Activated CD8-positive, alpha-beta T cell treated with anti-CD3 and anti-CD28 coated beads, Interleukin-2, amount 10 ng/mL, durations not matched to agents 7 days and 5 days (primary cell): ENCODE measurements at places on chromosomes 4 and X. TPM values are rescaled to one million over a fixed set of nuclear protein-coding genes. Genes with fewer than 3 reads are reported as not detected.

DNA sequence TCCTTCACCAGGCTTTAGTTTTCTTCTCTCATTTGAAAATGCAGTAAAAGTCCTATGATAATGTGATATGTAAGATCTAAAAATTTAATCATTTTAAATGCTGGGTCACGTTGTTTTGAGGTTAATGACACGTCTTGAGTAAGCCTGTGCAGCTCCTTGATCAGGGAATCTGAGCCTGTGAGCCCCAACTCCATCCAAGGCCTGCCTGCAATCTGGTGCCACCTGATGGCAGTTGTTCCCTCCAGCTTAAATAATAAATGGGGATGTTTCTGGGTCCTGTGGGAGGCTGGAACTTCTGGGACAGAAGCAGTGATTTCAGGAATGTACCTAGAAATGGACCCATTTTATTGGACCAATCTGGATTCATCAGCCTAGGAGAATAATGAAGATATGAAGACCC lies 455.4 kb upstream of the ADGRL3 start:
- DNase-seq, result no peak

- no peak for DNase-seq
These were observed 19.9 kb downstream of the AWAT2 start for GRCh38 chrX:70029863-70030262.

DNA sequence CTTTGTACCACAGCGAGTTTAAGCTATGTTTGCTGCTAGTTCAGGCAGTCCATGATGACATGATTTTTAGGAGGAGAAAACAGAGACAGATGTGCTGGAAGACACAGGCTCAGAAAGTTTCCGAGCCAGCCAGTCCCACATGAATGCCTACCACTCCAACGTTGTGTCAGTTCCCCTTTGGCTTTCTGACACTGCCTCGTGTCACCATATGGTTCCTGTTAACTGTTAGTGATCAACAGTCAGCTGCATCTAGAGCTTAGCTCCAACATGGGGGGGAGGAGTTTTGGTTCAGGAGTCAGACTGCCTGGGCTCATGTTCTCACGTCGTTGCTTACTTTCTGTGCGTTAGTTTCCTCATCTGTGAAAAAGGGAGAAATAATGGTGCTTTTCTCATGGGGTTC lies 343.7 kb downstream of the MID1IP1 start:
- DNase-seq, result no peak

GRCh38 chr4:103774326-103774825 lies 54.6 kb upstream of the TACR3 start:
- DNase-seq, result no peak

DNA sequence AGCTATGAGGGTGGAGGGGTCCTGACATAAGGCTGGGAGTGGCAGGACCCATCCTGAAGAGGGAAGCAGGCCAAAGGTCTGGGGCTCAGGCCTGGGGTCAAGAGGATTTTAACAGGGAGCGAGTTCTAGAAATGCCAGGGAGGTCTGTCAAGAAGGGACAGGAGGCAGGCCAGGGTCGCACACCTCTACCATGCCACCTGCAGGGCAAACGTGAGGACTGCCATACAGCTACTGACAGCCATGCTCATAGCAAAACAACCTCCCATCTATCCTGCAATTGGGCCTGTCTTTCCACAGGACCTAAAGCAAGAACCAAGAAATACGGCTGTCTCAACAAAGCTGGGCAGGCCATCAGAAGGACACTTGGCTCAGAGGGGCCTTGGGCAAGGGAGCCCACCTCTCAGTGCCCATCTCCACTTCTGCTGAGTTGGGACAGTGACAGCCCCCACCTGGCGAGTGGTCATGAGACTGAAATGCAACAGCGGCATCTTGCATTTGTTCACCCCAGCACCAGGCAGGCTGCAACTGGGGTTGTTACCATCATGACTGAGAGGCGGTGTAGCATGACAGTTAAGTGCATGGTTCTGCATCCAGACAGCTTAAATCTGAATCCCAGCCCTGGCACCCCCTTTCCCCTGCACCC lies 92.7 kb downstream of the WFS1 start:
- no peak for DNase-seq

GRCh38 chr4:57157596-57158137 lies 47.5 kb upstream of the IGFBP7 start:
- no peak for DNase-seq

DNA sequence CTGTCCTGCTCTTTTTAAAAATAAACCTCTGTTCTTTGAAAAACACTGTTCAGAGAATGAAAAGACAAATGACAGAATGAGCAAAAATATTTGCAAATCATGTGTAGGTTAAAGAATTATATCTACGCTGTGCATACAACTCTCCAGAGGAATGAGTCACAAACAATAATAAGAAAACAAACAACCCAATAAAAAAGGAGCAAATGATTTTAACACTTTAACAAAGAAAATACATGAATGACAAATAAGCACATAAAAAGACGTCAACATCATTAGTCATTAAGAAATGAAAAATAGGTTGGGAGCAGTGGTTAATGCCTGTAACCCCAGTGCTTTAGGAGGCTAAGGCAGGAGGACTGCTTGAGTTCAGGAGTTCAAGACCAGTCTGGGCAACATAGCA lies 21.1 kb upstream of the LRCH2 start:
- no peak for DNase-seq

- no peak for DNase-seq
These were observed 133.4 kb downstream of the UNC5C start for GRCh38 chr4:95415346-95415771.

GRCh38 chr4:25433966-25434827 lies 57.1 kb downstream of the ANAPC4 start:
- no peak for DNase-seq

GRCh38 chrX:136779346-136779781 lies 1.4 kb downstream of the ARHGEF6 start:
- peak; percentile 44 for DNase-seq

DNA sequence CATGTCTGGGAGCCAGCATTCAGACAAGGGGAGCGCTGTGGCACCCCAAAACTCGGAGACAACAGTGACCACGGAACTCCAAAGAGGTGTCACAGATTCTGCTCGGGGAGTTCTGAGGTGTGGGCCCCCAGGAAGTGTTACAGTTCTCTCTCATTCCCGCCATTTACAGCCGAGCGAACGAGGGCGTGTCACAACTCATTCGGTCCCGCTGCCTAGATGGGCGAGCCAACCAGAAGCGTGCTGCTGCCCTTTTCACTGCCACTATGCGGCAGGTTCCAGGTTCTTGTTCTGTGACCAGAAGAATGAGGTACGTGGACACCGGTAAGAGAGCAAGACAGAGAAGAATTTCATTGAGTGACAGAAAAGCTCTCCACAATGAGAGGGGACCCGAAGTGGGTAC lies 1370.6 kb upstream of the AGA start:
- DNase-seq, result no peak

DNA sequence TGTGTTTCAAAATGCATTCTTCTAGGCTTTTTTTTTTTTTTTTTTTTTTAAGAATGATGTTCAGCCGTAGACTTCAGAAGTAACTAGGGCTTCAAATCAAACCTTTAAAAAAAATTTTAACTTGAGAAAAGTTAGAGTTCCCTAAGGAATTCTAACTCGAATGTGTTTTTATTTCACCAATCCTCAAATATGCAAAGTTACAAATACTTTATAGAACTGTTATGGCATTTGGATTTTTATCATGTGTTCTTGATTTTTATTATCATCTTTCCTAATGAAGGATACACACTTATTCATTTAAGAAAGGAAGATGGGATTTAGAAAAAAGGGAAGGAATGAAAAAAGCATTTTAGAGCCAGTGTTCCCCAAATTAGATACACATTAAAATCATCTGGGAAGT lies 200.6 kb upstream of the LDB2 start:
- no peak for DNase-seq

- no peak for DNase-seq
These were observed 25.9 kb upstream of the PASD1 start for GRCh38 chrX:151537572-151537971.

DNA sequence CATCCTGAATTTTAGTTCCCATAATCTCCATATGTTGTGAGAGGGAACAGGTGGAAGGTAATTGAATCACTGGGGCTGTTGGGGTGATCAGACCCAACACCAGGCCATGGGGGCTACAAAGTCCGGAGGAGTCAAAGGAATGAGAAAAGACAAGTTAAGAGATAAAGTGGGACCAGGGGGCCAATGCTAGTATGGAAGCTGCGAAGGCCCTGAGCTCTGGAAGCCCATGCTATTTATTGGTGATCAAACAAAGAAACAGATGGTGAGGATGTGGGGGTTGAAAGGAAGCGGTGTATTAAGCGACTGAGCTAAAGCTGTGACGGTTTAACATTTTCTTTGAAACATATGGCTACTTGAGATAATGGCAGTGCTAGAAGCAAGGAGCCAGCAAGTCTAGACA lies 132.8 kb downstream of the PDGFC start:
- no peak for DNase-seq

- DNase-seq, result no peak
These were observed 79.2 kb upstream of the CLCN4 start for GRCh38 chrX:10077425-10078188.

- no peak for DNase-seq
These were observed 36.1 kb upstream of the OTUD4 start for GRCh38 chr4:145216535-145216934.

DNA sequence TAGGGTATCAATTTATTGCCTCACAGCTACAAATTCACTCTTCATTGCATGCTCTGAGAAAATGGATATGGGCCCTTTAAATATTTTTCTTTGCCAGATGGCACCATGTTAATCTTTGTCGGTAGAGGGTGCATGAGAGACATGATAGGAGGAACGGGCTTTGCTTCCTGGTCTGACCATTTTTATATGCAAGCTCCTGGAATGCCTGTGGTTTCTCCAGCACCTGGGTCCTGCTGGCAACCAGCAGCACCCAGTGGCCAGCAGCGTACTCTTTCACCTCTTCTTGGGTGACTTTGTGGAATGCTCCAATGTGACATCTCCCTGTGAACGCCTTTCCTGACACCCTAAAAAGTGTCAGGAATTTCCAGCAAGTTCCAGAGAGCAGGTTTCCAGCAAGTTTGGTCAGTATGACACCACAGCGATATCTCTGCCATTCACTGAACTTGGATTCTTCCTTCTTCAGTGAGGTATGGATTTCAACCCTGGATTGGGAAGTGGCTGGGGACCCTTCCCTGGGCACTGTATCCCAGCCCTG lies 140.3 kb upstream of the PGRMC2 start:
- no peak for DNase-seq

DNA sequence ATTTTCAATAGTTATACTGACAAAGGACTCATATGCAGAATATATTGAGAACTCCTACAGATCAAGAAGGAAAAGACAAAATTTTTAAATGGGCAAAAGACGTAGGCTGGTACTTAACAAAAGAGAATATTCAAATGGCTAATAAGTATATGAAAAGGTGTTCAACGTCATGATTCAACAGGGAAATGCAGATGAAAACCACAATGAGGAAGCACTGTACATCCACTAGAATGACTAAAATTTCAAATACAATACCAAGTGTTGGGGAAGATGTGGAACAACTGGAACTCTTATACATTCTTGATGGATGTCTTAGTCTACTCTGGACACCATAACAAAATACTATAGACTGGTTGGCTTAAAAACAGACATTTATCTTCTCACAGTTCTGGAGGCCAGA lies 1.3 kb upstream of the MRFAP1L1 start:
- no peak for DNase-seq

GRCh38 chr4:126727461-126727860 lies 905.3 kb upstream of the INTU start:
- DNase-seq, result no peak

GRCh38 chrX:140177821-140178220 lies 212.5 kb upstream of the CXorf66 start:
- DNase-seq, result no peak

The GPR101 gene
- not detected for total RNA-seq

The GYG2 gene
- not detected for total RNA-seq

The PNMA6F gene
- not detected for total RNA-seq

The MAP7D2 gene
- total RNA-seq, result 0.13 TPM

The MSN gene
- 622 TPM for total RNA-seq

The GAB3 gene
- 9.9 TPM for total RNA-seq

The CXXC4 gene
- not detected for total RNA-seq

The NHSL2 gene
- 0.70 TPM for total RNA-seq

The EGF gene
- not detected for total RNA-seq

The YY2 gene
- total RNA-seq, result 1.5 TPM

The CLDN22 gene
- not detected for total RNA-seq

The JAKMIP1 gene
- 9.3 TPM for total RNA-seq

The SLC6A14 gene
- total RNA-seq, result not detected
